NCI-H524 (cell line): ENCODE measurements at places on chromosomes 7 and 10.

DNA sequence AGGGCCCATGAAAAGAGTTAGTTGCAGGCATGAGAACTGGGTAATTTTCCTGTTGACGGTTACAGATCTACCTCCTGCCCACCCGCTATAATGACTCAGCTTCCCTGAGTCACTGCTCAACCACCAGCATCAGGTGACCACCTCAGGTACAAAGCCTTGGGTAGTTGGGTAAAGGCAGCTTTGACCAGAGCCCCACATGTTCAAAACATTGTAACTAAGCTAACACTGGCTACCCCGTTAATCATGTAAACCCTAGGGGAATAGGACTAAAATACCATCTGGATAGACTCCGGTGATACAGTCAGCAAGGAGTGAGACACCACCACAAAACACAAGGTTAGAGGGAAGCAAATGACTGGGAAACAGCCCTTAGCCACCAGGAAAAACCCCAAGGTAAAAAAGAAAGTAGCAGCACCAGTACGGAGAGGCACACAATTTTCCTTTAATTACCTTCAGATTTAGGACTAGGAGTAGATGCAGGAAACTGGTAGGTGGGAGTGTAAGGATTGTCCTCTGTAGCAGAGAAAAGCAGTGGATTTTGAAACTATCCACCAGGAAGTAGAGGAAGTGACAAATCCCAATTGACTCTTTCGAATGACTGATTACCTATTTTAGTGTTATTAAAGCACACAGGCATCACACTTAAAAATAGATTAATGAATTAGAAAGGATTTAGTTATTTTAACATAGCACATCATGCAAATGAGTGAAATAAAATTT lies 103.5 kb upstream of the PDLIM1 start:
- peak; percentile 28 for DNase-seq

GRCh38 chr7:23685731-23686130 lies 5.7 kb downstream of the FAM221A start:
- DNase-seq, result no peak

- no peak for DNase-seq
Observed at GRCh38 chr10:102796407-102797176, 40.6 kb downstream of the CYP17A1 start.

DNA sequence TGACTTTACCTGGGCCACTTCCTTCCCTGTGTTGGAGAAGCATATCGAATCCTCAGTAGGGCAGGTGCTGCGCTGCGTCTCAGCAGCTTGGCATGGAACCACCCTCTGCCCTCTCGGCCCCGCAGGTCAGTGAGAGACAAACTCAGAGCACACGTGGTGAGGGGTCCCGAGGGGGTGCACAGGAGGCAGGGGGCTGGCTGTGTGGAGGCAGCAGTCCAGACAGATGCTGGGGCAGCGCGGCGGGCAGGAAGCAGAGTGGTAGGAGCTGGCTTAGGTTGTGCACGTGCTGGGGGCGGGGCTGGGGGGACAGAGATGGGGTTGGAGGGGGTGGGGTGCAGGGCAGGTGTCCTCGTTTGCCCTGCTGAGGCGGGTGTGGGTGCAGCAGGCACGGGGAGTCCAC lies 33.1 kb downstream of the NUB1 start:
- no peak for DNase-seq

- no peak for DNase-seq
Observed at GRCh38 chr7:136877509-136877908, 9.1 kb downstream of the CHRM2 start.
